Suppressor macrophage treated with lipopolysaccharide for 1 hour (primary cell): ENCODE measurements at places on chromosomes 4 and X.
A peak's percentile ranks its signal among the peaks of the same experiment; 100 is the strongest.

- DNase-seq, result no peak
Measured at GRCh38 chr4:54473798-54474197, 184.0 kb upstream of the KIT start.

- DNase-seq, result no peak
Measured at GRCh38 chr4:105472871-105473323, 965 bp downstream of the PPA2 start.

GRCh38 chr4:2698504-2698903 lies 57.6 kb downstream of the TNIP2 start:
- no peak for DNase-seq

GRCh38 chr4:146159384-146160058 lies 16.0 kb upstream of the LSM6 start:
- no peak for DNase-seq

- DNase-seq, result no peak
Measured at GRCh38 chr4:132737344-132737743, 411.8 kb upstream of the PCDH10 start.

DNA sequence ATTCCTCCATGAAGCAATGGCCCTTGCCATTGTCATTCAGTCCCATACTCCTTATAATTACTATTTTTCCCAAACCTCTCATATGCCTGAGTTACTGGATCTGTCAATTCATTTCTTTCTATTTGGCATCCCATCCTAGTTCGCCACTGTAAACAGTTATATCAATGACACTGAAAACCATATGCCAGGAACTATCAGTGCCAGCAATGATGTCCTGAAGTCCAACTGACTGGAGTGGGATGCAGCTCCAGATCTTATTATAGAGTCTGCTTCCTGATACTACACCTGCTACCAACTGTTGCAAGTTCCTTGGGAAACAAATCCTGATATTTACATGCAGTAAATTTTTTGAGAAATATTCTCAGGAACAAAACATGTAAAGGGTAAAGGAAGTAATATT lies 27.0 kb upstream of the BANK1 start:
- DNase-seq, result no peak

DNA sequence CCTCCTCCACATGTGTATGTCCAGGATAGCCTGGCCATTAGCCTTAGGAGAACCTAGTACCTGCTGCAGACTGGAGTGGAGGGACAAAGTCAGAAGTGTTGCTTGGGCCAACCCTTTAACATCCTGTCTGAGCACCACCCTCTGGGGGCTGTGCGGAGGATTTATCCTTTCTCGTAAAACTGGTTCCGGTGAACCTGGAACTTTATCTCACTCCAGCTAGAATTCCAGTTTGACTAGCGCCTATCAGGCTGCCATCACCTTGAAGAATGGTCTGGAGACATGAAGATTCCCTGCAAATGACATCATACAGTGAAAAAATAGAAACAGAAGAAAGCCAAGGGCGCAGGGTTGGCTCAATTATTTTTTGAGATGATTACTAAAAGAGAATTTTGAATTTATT lies 4.0 kb downstream of the TCEAL8 start:
- no peak for DNase-seq

GRCh38 chr4:89371614-89372013 lies 64.0 kb upstream of the GPRIN3 start:
- peak; percentile 26 for DNase-seq

DNA sequence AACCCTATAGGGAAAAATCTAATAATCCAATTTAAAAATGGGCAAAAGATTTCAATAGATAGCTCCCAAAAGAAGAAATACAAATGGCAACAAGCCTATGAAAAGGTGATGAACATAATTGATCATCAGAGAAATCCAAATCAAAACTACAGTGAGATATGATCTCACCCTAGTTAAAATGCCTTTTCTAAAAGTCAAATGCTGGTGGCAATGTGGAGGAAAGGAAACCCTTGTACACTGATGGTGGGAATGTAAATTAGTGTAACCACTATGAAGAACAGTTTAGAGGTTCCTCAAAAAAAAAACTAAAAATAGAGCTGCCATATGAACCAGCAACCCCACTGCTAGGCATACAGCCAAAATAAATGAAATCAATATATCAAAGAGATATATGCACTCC lies 44.5 kb downstream of the STPG2 start:
- DNase-seq, result no peak

GRCh38 chrX:98077440-98077839 lies 1193.7 kb downstream of the RPA4 start:
- no peak for DNase-seq

DNA sequence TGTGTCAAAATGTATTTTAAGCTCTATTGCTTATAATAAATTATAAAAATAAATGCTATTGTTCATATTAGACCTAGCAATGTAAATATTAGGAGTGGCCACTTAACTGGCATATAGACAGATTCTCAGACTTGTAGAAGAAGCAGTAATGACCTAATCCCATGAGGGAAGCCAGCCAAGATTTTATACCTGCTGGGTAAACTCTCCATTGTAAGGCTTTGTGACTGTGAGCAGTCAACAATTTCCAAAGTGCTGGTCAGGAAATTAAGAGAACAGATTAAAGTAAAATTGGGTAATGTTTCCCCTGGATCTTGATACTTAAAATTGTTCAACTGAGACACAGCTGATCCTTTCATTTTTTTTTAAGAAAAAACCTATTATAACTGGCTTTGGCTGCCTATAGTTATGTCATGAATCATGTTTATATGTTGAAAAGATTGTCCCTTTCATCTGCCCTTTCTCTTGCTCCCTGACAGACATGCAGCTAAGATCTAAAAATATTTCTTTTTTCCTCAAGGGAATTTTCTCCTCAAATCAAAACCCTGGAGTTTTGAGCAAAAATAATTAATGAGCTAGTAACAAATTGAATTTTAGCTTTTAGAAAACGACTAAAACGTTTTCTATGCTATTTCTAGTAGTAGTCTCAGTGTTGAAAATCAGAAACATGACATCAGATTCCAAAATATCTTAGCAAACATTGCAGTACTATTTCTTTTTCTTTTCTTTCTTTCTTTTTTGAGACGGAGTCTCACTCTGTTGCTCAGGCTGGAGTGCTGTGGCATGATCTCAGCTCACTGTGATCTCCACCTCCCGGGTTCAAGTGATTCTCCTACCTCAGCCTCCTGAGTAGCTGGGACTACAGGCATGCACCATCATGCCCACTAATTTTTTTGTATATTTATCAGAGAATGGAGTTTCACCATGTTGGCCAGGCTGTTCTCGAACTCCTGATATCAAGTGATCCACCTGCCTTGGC lies 77.9 kb downstream of the ADGRL3 start:
- DNase-seq, result no peak

DNA sequence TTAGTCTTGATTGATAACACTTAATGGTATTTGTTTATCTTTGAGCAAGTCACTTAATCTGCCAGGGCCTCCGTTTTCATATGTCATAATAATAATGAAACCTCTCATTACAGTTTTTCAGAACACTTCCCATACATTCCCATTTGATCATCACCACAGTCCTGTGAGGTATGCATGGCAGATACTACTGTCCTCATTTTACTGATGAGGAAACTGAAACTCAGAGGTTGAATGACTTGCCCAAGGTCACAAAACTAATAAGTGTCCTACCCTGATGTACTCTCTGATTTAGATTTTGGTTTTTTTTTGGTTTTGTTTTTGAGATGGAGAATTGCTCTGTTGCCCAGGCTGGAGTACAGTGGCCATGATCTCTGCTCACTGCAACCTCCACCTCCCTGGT lies 25.7 kb downstream of the ZFX start:
- no peak for DNase-seq

GRCh38 chr4:48051078-48051477 lies 34.5 kb downstream of the NIPAL1 start:
- no peak for DNase-seq

GRCh38 chrX:8815460-8816065 lies 14.4 kb upstream of the FAM9A start:
- peak; percentile 52 for DNase-seq
